ENCODE measurements at places on chromosomes 7 and 10.

GRCh38 chr10:124003481-124003870 is 89.9 kb downstream of the CHST15 start:
- DNase-seq = no peak

DNA sequence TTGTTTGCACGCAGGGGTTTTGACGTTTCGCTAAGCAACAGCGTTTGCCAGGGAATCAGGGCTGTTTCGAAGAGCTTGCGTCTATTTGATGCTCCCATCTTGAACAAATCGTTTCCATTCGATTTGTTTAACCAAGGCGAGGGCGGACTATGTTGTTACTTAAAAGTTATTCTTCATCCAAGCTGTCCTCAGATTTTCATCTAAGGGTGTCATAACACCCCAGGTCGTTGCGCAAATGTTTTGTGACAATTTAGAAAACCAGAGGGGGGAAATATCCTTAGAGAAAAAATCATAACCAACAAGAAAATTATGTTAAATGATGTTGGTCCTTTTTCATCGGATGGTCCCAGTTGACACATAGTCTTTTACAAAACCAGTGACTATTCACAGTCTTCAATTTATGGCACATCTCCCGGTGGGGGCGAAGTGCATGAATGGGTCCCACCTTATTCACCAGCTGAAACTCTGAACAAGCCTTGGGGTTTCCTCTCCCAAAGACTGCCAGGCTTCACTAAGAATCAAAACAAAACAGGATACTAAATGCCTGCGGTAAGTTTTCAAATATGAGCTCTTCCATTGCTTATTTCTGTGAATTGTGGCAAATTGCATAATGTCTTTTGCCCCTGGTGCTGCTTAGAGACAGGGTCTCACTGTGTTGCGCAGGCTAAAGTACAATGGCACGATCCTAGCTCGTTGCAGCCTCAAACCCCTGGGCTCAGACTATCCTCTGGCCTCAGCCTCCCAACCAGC is 109.9 kb downstream of the REEP3 start:
- no peak for DNase-seq

DNA sequence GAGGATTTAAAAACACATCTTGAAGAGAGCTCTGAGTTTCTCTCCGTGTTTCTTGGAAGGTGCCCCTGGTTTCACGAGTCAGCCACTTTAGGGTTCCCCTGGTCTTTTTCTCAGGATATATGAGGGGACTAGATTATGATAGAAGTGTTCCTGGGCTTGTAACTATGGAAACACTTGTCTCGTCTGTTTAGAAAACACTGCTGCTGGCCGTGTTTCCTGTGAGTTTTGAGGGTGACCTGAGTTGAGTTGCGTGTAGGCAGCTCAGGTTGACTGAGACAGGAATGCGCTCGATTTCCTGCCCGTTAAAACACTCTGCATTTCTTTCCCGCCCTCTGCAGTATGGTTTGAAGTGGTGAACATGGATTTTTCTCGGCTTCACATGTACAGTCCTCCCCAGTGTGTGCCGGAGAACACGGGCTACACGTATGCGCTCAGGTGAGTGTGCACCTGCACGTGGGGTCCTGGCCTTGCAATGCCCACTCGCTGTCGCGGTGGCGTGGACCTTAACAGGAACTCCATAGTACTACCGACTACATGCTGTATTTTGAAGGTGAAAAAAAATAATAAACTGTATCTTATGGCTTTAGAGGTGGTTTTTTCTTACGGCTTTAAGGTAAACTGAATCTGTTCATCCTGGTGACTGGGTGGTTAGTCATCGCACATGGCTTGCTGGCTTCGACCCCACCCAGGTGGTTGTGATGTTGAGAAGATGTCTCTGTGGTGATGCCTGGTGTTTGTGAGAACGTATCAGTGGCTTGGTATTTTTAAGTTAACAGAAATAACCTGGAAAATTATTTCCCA is at the start of gene SUN1:
SUN1 (plus strand) TSS at position 310 of the 801 bp plus-strand sequence; CDS start at position 359, 49 bp downstream.
- no peak for DNase-seq

- DNase-seq = no peak
Measured at GRCh38 chr10:69736886-69737641, 64.6 kb upstream of the COL13A1 start.

DNA sequence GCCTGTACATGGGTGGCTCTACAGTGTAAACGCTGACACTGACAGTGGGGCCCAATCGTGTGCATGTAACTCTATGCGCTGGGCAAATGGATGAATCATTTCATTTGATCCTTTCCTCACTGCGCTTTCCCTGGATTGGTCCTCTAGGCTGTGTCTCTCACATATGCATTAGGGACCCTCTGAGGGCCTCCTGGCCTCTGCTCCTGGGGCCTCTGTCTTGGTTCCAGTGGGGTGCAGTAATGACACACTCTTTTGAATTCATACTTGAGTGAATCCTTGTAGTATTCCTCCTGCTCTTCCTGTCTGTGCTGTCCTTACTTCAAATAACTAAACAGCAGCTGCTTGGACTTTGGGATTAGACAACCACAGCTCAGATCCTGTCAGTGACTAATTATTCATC is 176.5 kb upstream of the ADO start:
- DNase-seq = no peak

GRCh38 chr7:73504920-73505319 is 17.2 kb downstream of the BAZ1B start:
- no peak for DNase-seq

GRCh38 chr7:93530701-93531100 is 43.8 kb downstream of the CALCR start:
- DNase-seq = no peak

DNA sequence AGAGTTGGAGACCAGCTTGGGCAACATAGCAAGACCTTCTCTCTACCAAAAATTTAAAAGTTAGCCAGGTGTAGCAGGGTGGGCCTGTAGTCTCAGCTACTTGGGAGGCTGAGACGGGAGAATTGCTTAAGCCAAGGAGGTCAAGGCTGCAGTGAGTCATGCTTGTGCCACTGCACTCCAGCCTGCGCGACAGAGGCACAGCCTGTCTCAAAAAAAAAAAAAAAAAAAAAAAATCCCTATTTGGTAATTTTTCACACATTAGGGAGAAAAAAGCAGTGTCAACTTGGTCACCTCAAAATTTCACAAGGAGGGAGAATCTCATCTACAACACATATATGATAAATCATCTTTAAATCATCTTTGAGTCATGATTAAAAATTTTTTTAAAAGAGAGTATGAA is 6.4 kb upstream of the ZNF398 start:
- no peak for DNase-seq

DNA sequence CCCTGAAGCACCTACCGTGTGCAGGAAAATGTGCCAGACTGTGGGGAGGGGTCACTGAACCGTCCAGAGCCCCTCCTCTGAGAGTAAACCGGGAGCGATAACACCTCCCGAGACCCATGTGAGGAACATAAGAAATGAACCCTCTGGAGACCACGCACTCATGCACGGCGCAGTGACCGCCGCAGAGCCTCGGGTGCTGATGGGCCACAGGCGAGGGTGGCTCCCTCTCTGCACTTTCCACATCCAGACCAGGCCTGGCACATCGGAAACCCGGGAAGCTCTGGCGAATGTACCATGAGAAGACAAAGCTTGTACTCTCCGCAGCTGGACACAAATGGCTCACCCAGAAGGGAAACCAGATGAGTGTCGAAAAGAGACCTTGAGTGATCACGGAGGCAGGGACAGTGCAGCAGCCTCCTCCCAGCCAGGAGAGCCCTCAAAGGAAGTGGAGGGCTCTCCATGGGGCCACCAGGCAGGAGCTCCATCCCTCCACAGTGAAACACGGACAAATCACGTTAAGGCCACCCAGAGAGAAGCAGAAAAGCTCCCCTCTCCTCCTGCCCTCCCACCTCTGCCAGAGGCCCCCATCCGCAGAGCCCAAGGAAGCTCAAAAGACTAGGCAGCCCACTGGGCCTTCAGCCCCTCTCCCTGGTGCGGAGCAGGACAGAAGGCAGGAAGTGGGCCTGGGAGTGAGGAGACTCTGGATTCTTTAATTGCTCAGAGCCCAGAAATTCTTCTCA is 178.1 kb upstream of the PPP2R2D start:
- DNase-seq = no peak

GRCh38 chr7:91446819-91447218 is 182.6 kb downstream of the FZD1 start:
- no peak for DNase-seq

GRCh38 chr10:35342183-35342753 is 6.0 kb downstream of the CCNY start:
- no peak for DNase-seq

DNA sequence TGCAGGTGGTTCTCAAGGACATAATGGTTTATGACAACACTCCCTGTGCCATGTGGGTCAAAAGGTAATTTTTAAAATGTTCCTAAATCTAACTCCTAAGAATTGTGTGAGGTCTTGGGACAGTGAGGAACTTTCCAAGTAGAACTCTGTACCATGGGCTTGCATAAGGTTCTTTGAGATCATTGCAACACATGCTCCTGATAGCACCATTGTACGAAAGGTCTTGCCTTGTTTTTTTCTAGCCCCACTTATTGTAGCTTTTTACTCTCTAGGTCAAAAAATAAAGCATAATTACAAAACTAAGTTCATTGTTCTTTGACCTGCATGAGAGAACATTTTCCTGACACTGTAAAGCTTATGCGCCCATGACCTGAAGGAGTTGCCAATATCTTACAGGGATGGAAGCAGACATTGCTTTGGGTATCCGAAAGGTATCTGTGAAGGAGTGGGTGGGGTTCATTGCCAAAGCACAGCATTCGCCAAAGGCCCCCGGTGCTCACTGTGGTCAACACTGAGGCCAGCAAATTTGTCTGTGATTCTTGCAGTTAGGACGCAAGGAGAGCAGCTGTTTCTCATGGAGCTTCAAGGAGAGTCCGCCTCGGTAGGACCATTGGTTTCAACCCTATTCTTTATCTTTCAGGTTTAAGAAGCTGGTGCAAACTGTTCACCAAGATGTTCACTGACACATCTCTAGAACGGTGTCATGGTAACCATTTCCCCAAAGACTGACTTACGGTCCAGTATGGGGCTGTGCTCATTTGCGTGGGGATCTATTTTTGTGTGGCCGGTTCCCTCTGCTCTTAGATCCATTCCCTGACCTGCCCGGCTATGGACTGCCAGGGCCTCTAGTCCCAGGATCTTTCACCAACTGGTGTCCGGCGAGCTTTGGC is 7.6 kb upstream of the PRKAG2 start:
- no peak for DNase-seq

- no peak for DNase-seq
Measured at GRCh38 chr10:73908853-73909539, 1.9 kb upstream of the PLAU start.

DNA sequence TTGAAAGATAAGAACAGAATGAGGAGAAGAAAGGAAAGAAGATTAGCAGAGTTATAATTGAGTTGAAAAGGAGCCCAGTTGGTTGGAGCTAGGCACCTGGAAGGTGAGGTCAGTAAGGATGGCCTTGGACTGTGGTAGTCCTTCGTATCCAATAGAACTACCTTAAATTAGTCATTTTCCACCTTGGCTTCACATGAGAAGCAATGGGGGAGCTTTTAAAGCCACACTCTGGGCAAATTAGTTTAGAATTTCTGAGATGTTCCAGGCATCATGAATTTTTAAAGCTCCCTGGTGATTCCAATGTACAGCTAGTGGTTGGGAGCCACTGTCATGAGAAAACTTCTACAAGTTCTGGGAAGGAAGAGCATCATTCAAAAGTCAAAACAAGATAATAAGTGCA is 27.3 kb upstream of the CYP3A5 start:
- DNase-seq = no peak

DNA sequence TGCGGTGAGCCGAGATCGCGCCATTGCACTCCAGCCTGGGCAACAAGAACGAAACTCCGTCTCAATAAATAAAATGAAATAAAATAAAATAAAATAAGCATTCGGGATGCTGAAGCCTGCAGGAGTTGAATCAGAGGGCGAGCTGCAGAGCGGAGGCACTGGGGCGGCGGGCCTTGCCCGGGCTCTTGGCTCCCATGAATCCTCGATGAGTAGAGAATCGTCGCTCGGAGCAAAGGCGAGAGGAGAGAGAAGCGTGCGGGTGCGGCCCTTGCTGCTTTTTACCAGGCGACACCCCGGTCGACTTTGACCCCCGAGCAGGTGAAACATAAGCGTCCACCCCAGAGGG is 168.3 kb downstream of the UBE2H start:
- no peak for DNase-seq

DNA sequence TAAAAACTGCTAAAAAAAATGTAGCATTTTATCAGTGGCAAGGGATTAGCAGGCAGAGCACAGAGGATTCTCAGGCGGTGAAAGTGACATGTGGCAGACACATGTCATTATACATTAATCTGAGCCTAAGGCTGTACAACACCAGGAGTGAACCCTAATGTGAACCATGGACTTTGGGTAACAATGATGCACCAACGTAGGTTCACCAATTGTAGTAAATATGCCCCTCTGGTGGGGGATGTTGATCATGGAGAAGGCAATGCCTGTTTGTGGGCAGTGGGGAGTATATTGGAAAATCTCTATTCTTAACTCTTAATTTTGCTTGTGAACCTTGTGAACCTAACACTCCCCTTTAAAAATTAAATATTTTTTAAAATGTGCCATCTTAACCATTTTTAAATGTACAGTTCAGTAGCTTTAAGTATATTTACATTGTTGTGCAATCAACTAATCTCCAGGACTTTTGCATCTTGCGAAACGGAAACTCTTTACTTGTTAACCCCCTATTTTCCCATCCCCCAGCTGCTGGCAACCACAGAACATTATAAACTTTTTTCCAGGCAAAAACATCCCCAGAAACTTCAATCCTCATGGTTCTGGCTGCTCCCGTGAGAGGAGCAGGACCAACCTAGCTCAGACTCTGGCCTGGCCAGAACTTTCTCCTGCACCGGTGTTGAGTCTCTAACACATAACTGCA is 29.9 kb downstream of the LRRC20 start:
- DNase-seq = no peak

DNA sequence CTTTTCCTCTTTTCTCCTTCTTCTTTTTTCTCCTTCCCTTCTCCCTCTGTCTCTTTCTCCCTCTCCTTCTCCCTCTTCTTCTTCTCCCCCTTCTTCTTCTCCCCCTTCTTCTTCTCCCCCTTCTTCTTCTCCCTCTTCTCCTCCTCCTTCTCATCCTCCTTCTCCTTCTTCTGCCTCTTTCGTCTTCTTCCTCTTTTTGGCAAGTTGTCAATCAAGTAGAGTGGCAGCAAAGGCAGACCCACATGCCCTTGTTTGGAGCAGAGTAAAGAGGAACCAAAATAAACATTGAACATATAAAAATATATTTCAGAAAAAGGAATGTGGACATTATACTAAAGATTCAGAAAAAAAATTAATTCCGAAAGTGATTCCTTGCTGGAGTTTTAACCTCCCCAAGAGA is 59.6 kb upstream of the ZNF33B start:
- no peak for DNase-seq

GRCh38 chr7:84688671-84689070 is 494.1 kb upstream of the SEMA3A start:
- DNase-seq = no peak

GRCh38 chr10:69733791-69734261 is 67.9 kb upstream of the COL13A1 start:
- DNase-seq = no peak

GRCh38 chr7:91850455-91850854 is 30.0 kb downstream of the MTERF1 start:
- no peak for DNase-seq
